Right atrium auricular region (tissue), 2 donors: ENCODE measurements at places on chromosomes 1 and 21.

DNA sequence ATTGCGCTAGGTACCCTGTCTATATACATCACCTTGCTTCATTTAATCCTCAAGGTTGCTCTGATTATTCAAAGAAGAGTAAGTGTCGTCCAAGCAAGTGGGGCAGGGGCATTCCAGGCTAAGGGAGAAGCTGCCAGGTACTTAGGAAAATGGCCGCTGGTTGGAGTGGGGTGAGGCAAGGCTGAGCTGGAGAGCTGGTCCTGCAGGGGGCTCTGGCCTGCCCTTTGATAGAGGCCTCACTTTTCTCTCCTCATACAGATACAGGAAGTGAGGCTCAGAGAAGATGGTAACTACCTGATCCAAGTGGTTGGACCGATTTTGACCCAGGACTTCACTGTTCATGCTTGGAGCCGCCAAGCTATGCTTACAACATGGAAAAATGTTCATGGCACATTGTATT lies 86.9 kb upstream of the ZBTB40 start:
- no peaks in the 10 kb centered on the region for H3K27me3 ChIP-seq
- no peak overlapping the region for H3K27ac ChIP-seq
- no peak for DNase-seq
- H3K4me1 ChIP-seq: no peaks in the 10 kb centered on the region

GRCh38 chr1:1085171-1085841 lies 11.2 kb upstream of the RNF223 start:
- H3K27ac ChIP-seq: no peak overlapping the region
- peaks cover 1% of the 10 kb centered on the region for H3K4me1 ChIP-seq
- H3K36me3 ChIP-seq: no peaks in the 10 kb centered on the region
- H3K4me3 ChIP-seq: no peak overlapping the region
- no peaks in the 10 kb centered on the region for H3K27me3 ChIP-seq
- no peak for DNase-seq

DNA sequence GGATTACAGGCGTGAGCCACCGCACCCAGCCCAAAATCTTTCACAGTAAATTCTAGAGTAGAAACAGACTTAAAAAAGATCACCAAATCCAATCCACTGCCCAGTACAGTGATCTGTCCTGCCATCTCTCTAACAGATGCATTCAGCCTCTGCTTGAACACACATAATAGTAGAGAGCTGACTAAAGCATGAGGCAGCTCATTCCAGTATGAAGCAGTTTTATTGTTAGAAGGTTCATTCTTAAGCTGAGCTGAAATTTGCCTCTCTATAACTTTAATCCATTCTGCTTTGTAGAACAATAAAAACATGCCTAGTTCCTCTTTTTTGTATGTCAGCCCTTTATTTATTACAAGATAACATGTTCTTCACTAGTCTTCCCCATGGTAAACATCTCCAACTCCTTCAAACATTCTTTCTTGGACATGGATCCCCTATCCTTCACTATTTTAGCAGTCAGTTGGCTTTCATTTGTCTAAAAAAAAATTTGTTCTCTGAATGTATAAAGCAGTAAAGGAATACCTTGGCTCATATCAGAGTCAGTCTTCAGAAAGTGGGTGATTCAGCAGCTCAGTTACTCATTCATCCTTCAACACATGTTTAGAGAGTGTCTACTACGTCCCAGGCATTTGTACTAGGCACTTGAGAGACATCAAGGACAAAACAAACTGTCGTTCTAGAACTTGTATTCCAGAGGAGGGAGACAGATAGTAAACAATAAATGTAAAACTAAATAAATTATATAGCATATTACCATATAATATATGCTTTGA lies 10.7 kb upstream of the PTBP2 start:
- H3K4me3 ChIP-seq: no peak overlapping the region
- no peak for DNase-seq
- no peaks in the 10 kb centered on the region for H3K4me1 ChIP-seq
- no peaks in the 10 kb centered on the region for H3K36me3 ChIP-seq
- H3K27me3 ChIP-seq: no peaks in the 10 kb centered on the region

GRCh38 chr1:190494451-190494850 lies 16.8 kb upstream of the BRINP3 start:
- no peaks in the 10 kb centered on the region for H3K27me3 ChIP-seq
- H3K4me3 ChIP-seq: no peak overlapping the region
- DNase-seq: no peak
- no peak overlapping the region for H3K27ac ChIP-seq

GRCh38 chr1:172894349-172895049 lies 156.2 kb downstream of the TNFSF18 start:
- H3K4me1 ChIP-seq: no peaks in the 10 kb centered on the region
- H3K4me3 ChIP-seq: no peak overlapping the region
- DNase-seq: no peak

DNA sequence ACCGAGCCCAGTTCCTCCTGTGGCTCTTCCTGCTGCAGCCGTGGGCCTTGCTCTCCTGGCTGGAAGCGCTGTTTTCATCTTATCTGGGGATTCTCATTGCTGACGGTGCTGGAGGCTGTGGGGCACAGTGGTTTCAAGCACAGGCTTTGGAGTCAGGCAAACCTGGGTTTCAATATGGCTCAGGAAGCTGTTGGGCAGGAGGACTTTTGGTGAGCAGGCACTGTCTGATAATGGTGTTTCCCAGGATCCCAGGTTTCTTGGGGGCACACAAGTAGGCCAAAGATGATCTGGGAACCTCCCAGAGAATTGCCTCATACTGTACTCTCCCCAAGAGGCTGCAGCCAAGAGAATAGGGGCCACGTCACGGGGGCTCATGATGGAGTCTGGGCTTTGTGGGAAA lies 105.6 kb upstream of the TRABD2B start:
- H3K4me1 ChIP-seq: no peaks in the 10 kb centered on the region
- no peaks in the 10 kb centered on the region for H3K36me3 ChIP-seq
- no peak for DNase-seq
- no peak overlapping the region for H3K27ac ChIP-seq

- H3K36me3 ChIP-seq: no peaks in the 10 kb centered on the region
- no peak overlapping the region for H3K4me3 ChIP-seq
- H3K4me1 ChIP-seq: peaks cover 17% of the 10 kb centered on the region
- no peak overlapping the region for H3K27ac ChIP-seq
- no peaks in the 10 kb centered on the region for H3K27me3 ChIP-seq
Measured at GRCh38 chr1:226575739-226576378, 27.3 kb downstream of the STUM start.

DNA sequence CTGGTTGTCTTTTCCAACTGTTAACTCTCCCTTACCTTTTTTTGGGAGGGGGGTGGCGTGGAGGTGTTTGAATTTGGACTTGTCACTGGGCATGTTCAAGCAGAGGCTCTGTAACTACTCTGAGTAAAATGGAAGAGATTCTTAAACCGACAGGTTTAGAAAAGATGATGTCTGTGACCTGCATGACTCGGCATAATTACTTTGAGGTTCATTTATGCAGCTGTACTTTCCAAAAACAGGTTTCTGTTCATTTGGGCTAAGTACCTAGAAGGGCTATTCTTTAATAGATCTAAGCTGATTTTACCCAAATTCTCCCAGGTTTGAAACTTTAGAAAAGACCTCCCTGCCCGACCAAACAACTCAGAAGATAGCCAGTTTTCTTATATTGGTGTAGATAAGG lies 80.3 kb downstream of the SLC35A3 start:
- no peaks in the 10 kb centered on the region for H3K27me3 ChIP-seq
- no peaks in the 10 kb centered on the region for H3K36me3 ChIP-seq
- no peak overlapping the region for H3K4me3 ChIP-seq
- no peak for DNase-seq
- H3K4me1 ChIP-seq: no peaks in the 10 kb centered on the region
- H3K27ac ChIP-seq: no peak overlapping the region

- no peaks in the 10 kb centered on the region for H3K36me3 ChIP-seq
- no peak for DNase-seq
- no peak overlapping the region for H3K27ac ChIP-seq
- H3K4me1 ChIP-seq: no peaks in the 10 kb centered on the region
- no peaks in the 10 kb centered on the region for H3K27me3 ChIP-seq
Measured at GRCh38 chr1:194975913-194976312, 1632.3 kb downstream of the KCNT2 start.

GRCh38 chr1:244052016-244052727 lies 1.1 kb downstream of the ZBTB18 start:
- DNase-seq: no peak
- peaks cover 15% of the 10 kb centered on the region for H3K36me3 ChIP-seq
- H3K27ac ChIP-seq: peak overlapping the region; percentile 74
- no peaks in the 10 kb centered on the region for H3K4me1 ChIP-seq
- no peak overlapping the region for H3K4me3 ChIP-seq
- no peaks in the 10 kb centered on the region for H3K27me3 ChIP-seq

GRCh38 chr1:115118611-115119010 lies 29.3 kb upstream of the TSPAN2 start:
- no peaks in the 10 kb centered on the region for H3K27me3 ChIP-seq
- H3K27ac ChIP-seq: no peak overlapping the region
- no peak for DNase-seq
- H3K4me3 ChIP-seq: no peak overlapping the region

- H3K27ac ChIP-seq: peak overlapping the region; percentile 37
- H3K4me3 ChIP-seq: no peak overlapping the region
- DNase-seq: peak; percentile 76
- H3K27me3 ChIP-seq: no peaks in the 10 kb centered on the region
Measured at GRCh38 chr1:206579747-206580437, 32.4 kb downstream of the EIF2D start.

DNA sequence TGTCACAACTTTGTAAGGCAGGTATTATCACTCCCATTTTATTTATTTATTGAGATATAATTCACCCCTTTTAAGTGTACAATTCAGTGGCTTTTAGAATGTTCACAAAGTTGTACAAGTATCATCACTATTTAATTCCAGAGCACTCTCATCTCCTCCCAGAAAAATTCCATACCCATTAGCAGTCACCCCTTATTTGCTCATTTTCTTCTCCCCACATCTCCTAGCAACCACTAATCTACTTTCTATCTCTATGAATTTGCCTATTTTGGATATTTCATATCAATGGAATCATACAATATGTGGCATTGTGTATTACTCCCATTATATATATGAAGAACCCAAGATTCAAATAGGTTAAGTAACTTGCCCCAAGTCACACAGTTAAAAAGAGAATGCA lies 7.0 kb downstream of the DSTYK start:
- peaks cover 12% of the 10 kb centered on the region for H3K4me1 ChIP-seq
- H3K27me3 ChIP-seq: no peaks in the 10 kb centered on the region
- no peak for DNase-seq
- no peak overlapping the region for H3K27ac ChIP-seq
- H3K4me3 ChIP-seq: no peak overlapping the region

GRCh38 chr1:25017436-25018109 lies 87.5 kb upstream of the RUNX3 start:
- H3K4me1 ChIP-seq: peaks cover 5% of the 10 kb centered on the region
- no peak overlapping the region for H3K27ac ChIP-seq
- no peak overlapping the region for H3K4me3 ChIP-seq
- no peak for DNase-seq
- no peaks in the 10 kb centered on the region for H3K36me3 ChIP-seq

GRCh38 chr1:204660509-204660908 lies 25.0 kb downstream of the LRRN2 start:
- DNase-seq: no peak
- H3K36me3 ChIP-seq: no peaks in the 10 kb centered on the region
- H3K27ac ChIP-seq: no peak overlapping the region
- H3K4me3 ChIP-seq: no peak overlapping the region

- no peaks in the 10 kb centered on the region for H3K4me1 ChIP-seq
- H3K4me3 ChIP-seq: no peak overlapping the region
- H3K27me3 ChIP-seq: no peaks in the 10 kb centered on the region
- DNase-seq: no peak
Measured at GRCh38 chr1:18463984-18464664, 16.6 kb upstream of the KLHDC7A start.

DNA sequence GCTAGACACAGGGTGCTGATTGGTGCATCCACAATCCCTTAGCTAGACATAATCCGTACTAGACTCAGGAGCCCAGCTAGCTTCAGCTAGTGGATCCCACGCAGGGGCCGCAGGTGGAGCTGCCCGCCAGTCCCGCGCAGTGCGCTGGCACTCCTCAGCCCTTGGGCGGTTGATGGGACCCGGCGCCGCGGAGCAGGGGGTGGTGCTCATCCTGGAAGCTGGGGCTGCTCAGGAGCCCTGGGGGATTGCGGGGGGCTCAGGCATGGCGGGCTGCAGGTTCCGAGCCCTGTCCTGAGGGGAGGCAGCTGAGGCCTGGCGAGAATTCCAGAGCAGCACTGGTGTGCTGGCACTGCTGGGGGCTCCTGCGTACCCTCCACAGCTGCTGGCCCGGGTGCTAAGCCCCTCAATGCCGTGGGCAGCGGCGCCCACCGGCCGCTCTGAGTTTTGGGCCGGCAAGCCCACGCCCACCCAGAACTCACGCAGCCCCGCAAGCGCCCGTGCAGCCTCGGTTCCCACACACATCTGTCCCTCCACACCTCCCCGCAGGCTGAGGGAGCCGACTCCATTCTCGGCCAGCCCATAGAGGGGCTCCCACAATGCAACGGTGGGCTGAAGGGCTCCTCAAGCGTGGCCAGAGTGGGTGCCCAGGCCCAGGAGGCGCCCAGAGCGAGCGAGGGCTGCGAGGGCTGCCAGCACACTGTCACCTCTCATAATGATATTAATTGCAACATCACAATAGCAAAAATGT lies 87.4 kb downstream of the CRB1 start:
- no peak for DNase-seq
- no peak overlapping the region for H3K4me3 ChIP-seq
- H3K27ac ChIP-seq: no peak overlapping the region
- no peaks in the 10 kb centered on the region for H3K4me1 ChIP-seq
- H3K36me3 ChIP-seq: no peaks in the 10 kb centered on the region

- no peaks in the 10 kb centered on the region for H3K4me1 ChIP-seq
- no peak overlapping the region for H3K4me3 ChIP-seq
- H3K36me3 ChIP-seq: no peaks in the 10 kb centered on the region
Measured at GRCh38 chr1:44724296-44724954, 6.5 kb downstream of the RNU5D-1 start.

DNA sequence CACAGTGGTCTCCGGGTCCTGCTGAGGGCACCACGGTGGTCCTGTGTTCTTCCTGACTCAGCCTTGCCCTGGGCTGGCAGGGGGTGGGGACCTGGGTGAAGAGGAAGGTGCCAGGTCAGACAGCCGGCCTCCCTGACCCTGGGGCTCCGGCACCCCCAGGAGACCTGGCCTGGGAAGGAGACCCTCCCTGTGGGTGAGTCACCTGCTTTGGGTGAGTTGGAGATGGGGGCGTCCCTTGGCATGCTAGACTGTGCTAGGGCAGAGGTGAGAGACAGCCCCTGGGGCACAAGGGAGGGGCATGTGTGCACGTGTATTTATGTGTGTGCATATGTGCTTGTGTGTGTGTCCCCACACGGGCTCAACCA lies 23.4 kb downstream of the SPSB1 start:
- no peaks in the 10 kb centered on the region for H3K27me3 ChIP-seq
- DNase-seq: no peak
- H3K4me1 ChIP-seq: peaks cover 76% of the 10 kb centered on the region
- H3K36me3 ChIP-seq: peaks cover 4% of the 10 kb centered on the region
- H3K27ac ChIP-seq: no peak overlapping the region
